Cortex of kidney (tissue), 1 donor: ENCODE measurements at places on chromosomes 3 and 15.

DNA sequence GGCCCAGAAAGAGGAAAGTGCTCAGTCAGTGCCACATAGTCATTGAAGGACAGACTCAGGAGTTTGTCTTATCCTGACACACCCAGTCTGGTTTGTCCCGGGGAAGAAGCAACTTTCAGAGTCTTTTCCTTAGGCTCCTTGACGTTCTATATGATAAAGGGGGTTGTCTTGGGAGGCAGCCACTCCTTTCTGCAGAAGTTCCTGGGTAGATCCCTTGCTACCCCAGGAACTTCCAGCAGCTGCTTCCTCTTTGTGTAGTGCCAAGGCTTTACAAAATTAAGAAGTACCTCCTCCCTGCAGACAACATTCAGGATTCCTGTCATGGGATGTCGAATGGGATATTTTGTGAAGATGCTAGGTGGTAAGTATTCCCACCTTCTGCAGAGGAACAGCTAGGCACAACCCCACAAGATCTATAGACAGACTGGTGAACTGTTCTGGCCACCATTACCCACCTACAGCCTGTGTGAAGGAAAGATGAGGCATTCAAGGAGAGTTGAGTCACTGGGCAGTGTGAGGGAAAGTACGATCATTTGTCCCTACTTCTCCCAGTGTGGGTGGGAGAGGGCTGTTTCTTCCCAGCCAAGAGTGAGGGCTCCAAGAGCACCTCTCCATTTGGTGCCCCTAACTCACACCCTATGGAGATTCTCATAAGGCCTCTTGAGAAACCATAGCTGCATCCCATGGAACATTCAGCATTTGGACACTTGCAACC lies 11.3 kb downstream of the TMEM266 start:
- no peak for DNase-seq

- no peak for DNase-seq
Observed at GRCh38 chr15:100999369-100999768, 80.2 kb downstream of the LRRK1 start.

DNA sequence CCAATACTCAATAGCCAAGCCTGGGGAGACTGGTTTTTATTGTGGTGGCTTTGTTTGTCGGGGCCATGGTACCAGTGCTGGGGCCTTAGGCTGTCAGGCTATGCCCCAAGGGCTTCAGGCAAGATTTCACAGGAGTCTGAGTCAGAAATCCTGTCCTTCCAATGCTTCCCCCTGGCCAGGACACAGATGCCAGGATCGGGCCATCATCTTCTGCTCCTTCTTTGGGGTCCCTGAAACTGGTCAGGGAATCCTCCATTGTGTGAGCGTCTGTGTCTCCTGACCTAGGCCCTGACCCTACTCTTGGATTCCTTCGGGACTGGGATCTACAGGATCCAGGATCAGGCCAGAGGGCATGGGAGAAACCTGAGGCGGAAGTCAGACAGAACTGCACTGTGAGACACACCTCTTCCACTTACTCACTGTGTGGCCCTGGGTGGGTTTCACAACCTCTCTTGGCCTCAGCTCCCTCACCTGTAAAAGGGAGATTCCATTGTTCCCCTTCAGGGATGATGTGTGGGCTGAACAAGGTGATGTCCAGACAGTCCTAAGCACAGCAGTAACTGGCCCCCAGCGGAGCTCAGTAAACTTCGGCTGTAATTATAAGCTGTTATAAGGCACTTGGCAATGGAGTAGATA lies 292.7 kb downstream of the UACA start:
- no peak for DNase-seq

DNA sequence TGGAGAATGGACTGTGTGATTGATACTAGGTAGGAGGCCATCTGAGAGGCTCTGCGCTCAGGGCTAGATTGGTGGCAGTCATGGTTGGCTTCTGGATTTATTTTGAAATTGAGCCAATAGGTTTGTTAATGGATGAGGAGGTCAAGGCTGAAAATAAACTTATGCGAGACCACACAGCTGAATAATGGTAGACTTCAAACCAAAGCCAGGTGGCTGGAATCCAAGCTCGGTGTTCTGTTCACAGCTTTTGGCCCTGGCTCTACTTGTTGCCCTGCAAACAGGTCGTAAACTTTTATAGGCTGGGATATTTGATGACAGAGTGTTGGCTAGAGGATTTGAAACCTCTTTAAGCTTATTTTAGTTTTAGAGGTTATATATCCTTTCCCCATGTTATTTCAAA lies 160.4 kb downstream of the CHL1 start:
- no peak for DNase-seq

DNA sequence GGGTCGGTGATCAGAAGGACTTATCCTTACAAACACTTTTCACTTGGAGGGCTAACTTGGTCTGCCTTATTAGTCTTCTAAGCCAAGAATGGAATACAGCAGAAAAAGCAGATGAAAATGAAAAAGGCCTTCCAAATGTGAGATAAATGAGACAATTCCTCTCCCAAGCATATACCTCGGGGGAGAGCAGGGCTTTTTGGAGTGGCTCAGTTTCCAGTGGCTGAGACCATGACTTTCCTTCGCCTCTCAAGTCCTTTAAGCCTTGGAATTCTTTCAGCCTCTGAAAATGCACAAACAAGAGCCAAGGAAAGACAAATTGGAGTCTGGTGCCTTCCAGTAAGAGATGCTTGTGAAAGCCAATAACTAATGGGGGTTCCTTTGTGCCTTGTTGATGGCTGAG lies 130.9 kb downstream of the DTWD1 start:
- no peak for DNase-seq

DNA sequence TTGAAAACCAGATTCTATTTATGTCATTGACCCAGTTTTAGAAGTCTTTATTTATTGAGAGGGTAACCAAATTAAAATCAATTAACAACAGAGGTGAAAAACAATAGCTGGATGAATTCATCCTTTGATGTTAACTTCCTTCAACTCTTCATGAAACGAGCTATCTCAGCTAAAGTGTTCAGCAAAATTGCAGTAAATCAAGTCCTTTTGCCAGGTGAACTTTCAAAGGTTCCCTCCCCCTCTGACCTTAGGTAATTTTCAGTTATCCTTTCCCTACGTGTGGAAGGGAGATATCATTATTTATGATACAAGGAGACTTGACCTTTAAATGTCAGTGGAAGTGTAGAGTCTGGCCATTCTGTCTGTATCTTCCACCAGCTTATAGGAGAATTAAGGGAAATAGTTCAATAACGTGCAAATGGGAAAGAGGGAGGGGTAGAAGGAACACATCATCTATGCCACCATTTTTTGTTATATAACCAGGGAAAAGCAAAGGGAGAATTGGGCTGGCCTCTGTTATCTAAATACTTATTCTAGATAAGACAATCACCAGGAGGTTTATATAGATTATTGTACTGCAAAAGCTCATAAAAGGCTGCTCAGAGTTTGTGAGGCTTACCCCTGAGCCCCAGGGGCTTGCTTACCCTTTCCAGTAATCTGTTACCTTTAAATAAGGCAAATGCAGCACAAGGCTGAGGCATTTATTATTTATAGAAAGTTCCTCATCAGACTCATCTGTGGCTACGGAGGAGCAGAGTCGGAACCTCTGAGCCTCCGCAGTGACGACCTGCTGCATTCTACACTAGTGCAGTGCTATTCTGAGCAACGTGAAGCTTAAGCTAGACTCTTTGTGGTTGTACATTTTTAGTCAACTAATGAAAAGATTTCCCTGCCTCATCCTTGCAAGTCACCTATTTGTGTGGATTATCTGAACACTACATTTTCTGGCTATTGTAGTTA lies 97.7 kb upstream of the ZBED2 start:
- DNase-seq: no peak

- no peak for DNase-seq
Observed at GRCh38 chr3:27533718-27534573, 49.8 kb upstream of the SLC4A7 start.

- DNase-seq: no peak
Observed at GRCh38 chr3:188584958-188585689, 431.2 kb downstream of the LPP start.
